ENCODE measurements at places on chromosomes 5 and 9.

DNA sequence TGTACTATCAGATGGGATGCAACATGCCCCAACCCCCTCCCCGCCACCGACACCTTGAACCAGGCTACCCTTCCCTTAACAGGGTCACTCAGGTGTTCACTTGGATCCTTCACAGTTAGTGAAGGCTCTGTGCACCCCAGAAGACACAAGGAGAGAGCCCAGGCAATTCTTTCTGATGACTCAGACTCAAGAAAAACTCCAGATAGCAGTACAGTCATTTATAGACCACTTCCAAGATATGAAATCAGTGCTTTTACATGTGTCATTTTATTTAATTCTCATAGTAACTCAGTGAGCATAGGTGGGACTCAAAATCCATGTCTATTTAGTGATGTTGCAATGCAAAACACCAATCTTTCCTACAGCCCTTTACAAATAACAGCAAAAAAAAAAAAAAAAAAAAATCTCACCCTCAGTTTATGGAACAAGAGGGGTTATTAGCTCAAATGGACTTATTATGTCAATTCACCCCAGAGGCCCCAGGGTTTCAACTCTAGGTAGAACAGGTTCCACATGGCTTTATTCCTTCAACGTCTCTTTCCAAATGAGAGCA lies 71.9 kb downstream of the FOXD1 start:
- DNase-seq, result peak; percentile 89

DNA sequence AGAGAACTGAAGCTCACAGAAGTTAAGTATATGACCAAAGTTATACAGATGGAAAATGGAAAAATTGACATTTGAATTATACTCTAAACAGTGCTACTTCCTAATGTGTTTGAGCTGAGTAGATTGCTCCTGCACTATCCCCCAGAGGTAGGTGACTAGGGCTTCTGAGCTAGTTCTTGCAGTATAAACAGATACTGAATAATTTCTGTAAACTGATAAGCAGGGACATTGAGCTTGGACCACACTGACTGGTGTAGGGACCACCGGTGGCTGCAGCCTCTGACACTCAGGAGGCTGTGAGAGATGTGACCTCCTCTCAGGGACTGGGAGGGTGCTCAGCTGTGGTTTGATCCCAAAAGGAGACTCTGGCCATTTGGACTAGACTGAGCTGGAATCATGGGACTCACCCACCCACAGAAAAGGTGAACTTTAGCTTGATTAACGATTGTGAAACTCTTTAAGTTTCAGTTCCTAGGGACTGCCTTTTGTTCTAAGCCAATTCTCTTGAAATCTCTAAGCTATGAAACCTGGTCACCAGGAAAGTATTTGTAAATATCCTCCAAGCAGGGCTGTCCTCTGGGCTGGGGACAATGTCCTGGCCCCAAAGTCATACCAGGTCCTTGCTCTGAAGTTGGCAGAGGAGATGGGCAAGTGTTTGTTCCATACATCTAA lies 291.5 kb downstream of the SEC61B start:
- DNase-seq, result no peak

DNA sequence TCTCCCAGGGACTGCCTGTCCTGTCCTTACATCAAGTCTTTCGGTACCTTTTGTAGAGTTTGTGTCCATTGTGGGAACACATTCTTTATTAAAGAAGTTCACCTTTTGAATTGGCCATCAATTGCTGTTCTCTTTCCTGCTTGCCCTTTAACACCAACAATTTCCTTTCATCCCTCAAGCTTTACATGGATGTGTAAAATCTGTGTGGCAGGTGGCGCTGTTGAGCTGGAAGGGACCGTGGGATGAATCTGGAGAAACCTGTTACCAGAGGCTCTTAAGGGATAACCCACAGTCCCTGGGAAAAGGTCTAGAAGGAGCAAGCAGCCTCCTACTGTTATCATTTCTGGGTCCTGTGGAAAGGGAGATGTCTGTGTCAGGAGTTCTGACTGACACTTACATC lies 7.9 kb upstream of the ZFP62 start:
- peak; percentile 83 for DNase-seq

DNA sequence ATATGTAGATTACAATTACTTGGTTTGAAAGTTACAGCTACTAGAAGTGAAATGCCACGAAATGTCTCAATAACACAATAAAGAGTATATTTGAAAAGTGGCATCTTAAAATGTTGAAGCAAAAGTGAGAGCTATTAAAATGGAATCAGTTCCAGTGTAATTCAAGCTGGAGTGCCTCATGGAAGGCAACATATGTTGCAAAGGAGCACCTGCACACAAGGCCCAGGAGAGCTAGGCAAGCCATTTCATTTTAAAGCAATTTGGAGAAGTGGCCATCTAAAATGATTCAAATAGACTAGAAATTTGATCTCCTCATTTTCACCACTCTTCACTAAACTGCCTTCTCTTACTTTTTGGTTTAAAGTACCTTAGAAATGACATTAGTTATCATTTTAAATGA lies 167.8 kb downstream of the GABRB2 start:
- no peak for DNase-seq

DNA sequence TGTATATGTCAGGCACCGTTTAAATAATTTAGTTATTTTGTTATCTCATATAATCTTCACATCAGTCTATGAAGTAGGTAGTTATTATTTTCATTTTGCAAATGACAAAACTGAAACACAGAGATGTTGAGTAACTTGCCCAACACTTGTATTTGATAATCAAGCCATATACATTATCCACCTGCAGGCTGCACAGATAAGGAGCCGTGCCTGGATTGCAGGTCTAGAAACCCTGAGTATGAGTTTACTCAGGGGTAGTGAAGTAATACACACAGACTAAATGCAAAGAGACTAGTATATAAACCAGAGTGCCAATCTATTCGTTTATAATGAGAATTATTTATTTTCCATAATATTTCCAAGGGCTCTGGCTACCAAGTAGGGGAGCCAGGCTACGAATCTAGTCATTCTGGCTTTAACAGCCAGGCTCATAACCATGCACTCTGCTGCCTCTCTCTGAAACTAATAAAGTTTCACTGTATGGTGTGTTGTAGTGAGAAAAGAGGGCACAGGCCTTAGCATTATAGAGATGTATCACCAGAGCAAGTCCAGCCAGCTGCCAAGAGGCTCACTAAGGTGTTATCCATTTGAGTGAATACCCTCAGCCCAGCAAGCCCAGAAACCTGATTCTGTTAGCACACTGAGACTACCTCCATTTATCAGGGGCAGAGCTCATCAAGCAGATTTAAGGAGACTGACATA lies 4.5 kb downstream of the HEMGN start:
- DNase-seq, result no peak

- peak; percentile 89 for DNase-seq
These were observed 55.8 kb downstream of the LRSAM1 start for GRCh38 chr9:127506814-127507750.

GRCh38 chr5:140244525-140245025 lies 58.3 kb downstream of the PFDN1 start:
- peak; percentile 95 for DNase-seq

- DNase-seq, result no peak
These were observed 68.4 kb upstream of the RPS23 start for GRCh38 chr5:82346399-82347165.

- DNase-seq, result no peak
These were observed 46.3 kb downstream of the PHAX start for GRCh38 chr5:126647071-126647470.

- peak; percentile 58 for DNase-seq
These were observed 202.9 kb upstream of the IL12B start for GRCh38 chr5:159533197-159533596.

DNA sequence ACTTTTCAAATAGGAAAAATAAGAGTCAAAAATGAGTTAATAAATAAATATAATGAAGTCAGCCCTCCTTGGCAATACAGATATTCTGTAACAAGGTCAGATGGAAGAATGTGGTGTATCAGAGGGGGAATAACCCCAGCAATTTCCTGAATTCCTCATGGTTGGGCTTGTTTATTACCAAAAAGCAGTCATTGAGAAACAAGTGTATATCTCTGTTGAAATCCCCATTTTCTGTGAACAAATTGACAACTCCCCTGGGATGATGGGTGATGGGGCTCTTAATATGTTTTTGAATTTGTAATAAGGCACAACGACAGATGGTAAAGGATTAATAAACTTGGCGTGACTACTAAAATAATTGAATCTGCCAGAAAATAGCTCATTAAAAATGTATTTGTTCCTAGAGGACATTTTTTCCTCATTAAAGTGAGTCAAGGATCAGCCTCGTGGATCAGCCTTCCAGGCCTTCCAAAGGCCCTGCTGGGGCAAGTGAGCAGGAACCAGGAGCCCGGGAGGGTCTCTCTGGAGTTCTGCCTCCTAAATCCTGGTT lies 34.2 kb downstream of the THBS4 start:
- DNase-seq, result no peak

- peak; percentile 52 for DNase-seq
These were observed 36.2 kb downstream of the SH3PXD2B start for GRCh38 chr5:172417983-172418630.

- peak; percentile 80 for DNase-seq
These were observed 88.1 kb downstream of the PCSK1 start for GRCh38 chr5:96344678-96345577.

- no peak for DNase-seq
These were observed 40.2 kb upstream of the PRDM12 start for GRCh38 chr9:130624154-130624553.

GRCh38 chr9:97386265-97386633 lies 25.6 kb upstream of the TDRD7 start:
- no peak for DNase-seq

GRCh38 chr5:141586246-141586645 lies 32.6 kb downstream of the DIAPH1 start:
- no peak for DNase-seq

GRCh38 chr9:34572092-34572491 lies 17.4 kb downstream of the CNTFR start:
- DNase-seq, result no peak

DNA sequence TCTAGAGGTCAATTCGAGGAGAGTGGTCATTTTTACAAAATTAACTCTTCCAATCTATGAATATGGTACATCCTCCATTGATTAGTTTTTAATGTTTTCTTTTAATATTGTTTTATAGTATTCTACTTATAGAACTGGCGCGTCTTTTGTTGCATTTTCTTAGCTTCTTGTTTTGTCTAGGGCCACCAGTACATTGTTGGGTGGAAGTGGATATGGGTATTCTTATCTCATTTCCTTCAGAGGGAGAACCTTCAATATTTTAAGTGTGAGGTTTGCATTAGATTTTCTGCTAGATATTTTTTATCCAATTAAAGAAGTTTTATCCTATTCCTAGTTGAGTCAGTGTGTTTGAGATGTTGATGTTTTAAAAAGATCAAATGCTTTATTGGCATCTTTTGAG lies 69.8 kb downstream of the RPS23 start:
- DNase-seq, result no peak

- no peak for DNase-seq
These were observed 436.1 kb downstream of the CDH10 start for GRCh38 chr5:24208686-24209106.

- no peak for DNase-seq
These were observed 10.0 kb upstream of the PLK2 start for GRCh38 chr5:58469896-58470295.

- DNase-seq, result no peak
These were observed 29.9 kb upstream of the GNA14 start for GRCh38 chr9:77677957-77678535.

DNA sequence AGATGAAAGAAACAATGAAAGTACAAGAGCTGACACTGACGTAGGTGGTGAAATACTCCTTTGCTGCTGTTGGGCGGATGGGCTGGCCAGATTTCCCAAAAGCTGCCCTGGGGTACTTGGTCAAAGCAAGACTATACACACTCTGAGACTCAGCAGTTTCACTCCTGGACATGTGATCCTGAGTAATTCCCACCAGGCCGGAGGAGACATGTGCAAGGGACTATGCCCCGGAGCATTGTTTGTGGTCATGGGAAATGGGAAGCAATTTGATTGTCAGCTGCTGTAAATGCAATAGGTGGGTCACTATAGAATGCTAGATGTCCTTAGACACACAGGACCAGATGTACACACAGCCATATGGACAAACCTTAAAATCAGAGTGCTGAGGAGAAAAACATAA lies 116.1 kb downstream of the DCP2 start:
- DNase-seq, result peak; percentile 54

GRCh38 chr5:123007182-123007581 lies 29.3 kb downstream of the PPIC start:
- DNase-seq, result no peak

- DNase-seq, result peak; percentile 14
These were observed 345.2 kb downstream of the GLIS3 start for GRCh38 chr9:3954331-3955304.

DNA sequence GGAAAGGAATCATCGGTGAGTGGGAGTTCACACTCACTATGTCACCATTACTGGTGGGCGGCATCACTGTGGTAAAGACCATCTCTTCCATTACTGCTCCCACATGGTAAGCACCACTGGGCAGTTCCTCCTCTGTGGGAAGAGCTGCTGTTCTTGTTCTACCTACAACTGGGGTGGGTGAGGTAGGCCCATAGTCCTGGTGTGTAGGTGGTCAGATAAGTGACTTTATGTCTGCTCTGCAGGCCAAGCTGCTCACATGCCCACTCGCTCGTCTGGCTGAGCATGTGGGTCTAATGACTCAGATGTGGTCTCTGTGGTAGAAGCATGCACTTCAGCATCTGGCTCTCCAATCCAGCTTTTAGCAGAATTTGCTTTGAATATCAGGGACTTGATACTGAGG lies 82.9 kb downstream of the TMEM215 start:
- DNase-seq, result no peak

DNA sequence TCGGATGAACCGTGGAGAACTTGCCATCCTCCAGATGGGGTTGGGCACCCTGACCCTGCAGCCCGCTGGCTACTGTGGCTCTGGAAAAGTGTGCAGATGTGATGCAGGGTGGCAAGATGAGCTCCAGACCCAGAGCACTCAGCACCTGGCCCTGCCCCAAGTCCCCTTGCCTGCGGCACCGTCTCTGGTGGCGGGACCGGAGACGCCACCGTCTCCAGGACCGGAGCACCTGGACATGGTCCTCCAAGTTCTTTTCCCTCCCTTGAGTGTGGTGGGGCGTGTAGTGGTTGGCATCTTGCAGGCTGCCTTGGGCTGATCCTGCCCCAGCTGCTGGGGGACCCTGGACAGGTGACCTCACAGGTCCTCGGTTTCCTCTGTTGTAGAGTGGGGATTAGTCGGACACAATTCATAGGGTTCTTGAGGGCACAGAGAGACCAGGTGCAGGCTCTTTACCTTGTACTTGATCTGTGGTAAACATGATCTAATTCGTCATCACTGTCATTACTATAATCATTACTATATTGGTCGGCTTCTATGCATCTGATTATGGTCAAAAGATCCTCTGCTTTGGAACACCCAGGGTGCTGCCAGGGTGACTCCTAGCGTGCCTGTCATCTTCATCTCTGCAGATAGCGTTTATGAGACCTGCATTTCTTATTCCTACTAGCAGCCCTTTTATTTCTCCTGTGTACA lies 83.5 kb downstream of the COL5A1 start:
- no peak for DNase-seq
